Kidney epithelial cell (primary cell): ENCODE measurements at places on chromosomes 16 and 17. TPM values are rescaled to one million over a fixed set of nuclear protein-coding genes. Genes with fewer than 3 reads are reported as not detected.

DNA sequence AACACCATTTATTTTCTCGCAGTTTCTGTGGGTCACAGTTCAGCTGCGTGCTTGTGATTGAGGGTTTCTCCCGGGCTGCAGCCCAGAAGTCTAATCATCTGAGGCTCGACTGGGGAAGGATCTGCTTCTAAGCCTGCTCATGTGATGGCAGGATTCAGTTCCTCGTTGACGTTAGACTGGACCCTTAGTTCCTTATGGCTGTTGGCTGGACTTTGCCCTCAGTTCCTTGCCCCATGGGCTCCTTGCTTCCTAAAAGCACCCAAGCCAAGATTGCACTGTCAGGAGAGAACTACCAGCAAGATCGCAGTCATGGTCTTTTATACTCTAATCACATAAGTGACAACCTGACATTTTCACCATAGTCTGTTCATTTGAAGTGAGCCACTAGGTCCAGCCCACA, 250.0 kb downstream of the PRKCA start:
- DNase-seq = no peak

GRCh38 chr17:61002316-61002736, 324.7 kb downstream of the BCAS3 start:
- no peak for DNase-seq

KRT33B gene
- 0.17 TPM in 1 of 2 replicates, not detected in the other for total RNA-seq

CCL8 gene
- not detected in 2 replicates for total RNA-seq

EVPL gene
- total RNA-seq = 8.5 and 8.8 TPM in 2 replicates

HAP1 gene
- 0.96 and 1.6 TPM in 2 replicates for total RNA-seq

CCDC40 gene
- total RNA-seq = 4.4 and 4.8 TPM in 2 replicates

DNA sequence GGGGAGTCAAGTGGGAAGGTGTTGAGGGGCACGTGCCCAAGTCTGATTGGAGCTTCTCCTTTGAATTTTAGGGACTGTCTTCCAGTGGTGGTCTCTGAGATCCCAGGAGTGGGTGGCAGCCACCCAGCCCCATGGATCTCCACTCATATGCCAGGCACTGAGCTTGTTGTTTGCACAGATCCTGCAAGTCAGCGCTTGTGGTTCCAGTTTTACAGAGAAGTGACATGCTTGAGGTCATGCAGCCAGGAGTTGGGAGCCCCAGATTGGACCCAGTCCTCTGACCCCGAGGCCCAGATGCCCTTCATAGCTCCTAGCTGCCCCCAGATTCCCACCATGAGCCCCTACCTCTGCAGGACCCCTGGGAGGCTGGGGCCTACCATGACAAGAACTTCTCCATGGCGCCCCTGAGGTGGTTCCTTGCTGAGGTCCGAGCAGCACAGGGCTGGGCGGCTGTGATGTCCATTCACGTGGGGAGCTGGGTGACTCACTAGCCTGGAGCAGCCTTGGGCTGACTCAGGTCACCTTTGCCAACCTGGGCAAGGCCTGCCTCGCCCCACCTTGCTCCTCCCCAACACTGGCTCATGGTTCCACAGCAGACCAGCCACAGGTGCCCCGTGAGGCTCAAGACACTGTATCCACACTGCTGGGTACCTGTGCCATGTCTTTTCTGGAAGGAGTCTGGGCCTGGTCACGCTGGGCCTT, 47.4 kb downstream of the RAI1 start:
- DNase-seq = no peak

GRCh38 chr16:23236983-23237382, 54.4 kb downstream of the SCNN1G start:
- DNase-seq = no peak

TP53TG3B gene
- total RNA-seq = not detected in 2 replicates

TMEM238L gene
- total RNA-seq = not detected in 2 replicates

DNA sequence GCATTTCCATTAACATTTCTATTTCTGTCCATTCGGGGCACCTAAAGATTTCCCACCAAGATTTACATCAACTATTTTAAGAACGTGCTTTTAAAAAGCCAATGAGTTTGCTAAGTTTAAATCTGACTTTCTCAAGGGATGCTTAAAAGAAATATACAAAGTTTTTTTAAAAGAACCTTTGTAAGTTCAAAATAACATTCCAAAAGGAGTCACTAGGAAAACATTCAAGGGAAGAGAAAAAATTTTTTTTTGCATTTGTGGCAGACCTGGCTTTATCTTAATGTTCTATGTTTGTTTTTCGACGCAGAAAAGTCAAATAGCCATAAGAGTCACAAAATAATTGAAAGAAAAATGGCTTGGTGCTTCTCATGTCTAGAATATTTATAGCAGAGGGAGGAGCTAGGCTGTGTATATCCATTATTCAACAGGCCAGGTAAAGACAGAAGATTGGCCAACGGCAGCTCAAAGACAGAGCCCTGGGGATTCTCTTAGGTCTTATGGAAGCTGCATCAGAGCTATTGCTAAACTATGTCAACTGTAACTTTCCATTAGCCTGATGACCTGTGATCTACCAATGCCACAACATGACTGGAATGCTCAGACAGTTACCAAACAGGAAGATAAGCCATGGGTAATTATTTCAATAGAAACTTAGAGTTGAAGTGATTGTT, 37.8 kb upstream of the MYOCD start:
- DNase-seq = no peak

DNA sequence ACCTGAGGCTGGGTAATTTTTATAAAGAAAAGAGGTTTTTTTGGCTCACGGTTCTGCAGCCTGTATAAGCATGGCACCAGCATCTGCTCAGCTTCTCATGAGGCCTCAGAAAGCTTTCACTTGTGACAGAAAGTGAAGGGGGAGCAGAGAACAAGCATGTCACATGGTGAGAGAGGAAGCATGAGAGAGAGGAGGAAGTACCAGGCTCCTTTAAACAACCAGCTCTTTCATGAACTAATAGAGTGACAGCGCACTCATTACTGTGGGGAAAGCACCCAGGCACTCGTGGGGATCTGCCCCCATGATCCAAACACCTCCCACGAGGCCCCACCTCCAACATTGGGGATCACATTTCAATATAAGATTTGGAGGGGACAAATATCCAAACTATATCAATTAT, 86.8 kb downstream of the USP32 start:
- no peak for DNase-seq

- no peak for DNase-seq
These were observed 176.8 kb upstream of the CIBAR2 start for GRCh38 chr16:85288869-85289660.

CSF3 gene
- total RNA-seq = not detected in 2 replicates

DNA sequence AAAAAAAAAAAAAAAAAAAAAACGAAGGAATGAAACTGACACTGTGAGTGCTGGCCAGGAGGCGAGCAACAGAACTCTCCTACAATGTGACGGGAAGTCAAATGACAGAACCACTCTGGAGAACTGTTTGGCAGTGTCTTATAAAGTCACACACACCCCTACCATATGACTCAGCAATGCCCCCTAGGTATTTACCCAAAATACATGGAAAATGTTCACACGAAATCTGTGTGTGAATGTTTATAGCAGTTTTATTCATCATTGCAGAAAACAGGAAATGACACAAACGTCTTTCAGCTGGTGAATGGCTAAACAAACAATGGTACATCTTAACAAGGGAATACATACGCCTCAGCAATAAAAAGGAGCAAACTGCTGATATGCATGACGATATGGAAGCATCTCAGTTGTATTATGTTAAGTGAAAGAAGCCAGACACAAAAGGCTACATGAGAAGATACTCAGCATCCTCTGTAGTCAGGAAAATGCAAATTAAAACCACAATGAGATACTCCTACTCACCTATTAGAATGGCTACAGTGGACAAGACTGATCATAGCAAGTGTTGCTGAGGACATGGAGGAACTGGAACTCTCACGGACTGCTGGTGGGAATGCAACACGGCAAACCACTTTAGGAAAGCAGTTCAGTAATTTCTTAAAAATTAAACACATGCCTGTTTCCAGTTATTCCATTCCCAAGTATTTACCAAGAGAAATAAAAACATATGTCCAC, 74.7 kb downstream of the TBC1D16 start:
- DNase-seq = no peak

GRCh38 chr17:66727634-66728570, 107.0 kb upstream of the CACNG5 start:
- no peak for DNase-seq

DNA sequence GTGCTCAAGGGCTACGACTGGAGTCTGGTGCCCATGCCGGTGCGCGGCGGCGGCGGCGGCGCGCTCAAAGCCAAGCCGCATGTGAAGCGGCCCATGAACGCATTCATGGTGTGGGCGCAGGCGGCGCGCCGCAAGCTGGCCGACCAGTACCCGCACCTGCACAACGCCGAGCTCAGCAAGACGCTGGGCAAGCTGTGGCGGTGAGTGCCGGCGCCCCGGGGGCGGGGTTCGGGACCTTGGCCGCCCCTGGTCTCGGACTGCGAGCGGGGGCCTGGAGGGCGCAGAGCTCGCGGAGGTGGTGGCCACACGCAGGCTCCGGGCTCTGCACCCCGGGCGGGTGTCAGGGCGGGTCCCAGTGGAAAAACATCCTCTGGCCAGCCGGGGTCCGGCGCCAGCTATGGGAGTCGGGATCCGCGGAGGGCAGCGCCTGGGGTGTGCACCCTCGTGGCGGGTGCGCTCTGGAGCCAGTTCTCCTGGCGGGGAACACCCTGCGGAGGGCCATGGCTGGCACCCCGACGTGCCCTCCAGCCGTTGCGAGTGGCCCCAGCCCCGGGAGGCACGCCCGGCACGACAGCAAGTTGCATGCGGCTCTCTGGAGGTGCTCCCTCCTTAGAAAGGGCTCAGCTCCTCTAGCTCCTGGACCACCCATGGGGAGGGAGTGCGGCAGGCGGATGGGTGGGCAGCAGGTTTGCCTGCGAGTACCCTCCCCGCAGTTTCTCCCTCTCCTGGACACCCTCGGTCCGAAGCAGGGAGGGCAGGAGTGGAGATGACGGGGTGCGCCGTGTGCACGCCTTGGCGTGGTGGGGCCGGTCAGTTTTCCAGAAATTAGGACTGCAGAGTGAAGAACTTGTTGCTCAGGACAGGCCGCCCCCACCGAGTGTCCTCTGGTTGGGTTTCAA, 824 bp downstream of the SOX8 start:
- DNase-seq = no peak

GRCh38 chr16:3028716-3029319, 5.0 kb downstream of the THOC6 start:
- no peak for DNase-seq

- no peak for DNase-seq
These were observed 31.4 kb downstream of the COG1 start for GRCh38 chr17:73224237-73224636.

KRTAP3-1 gene
- total RNA-seq = not detected in 2 replicates

CNGB1 gene
- total RNA-seq = not detected in 2 replicates

TP53TG3 gene
- total RNA-seq = not detected in 2 replicates

ACE gene
- total RNA-seq = 1.5 and 1.6 TPM in 2 replicates

HBZ gene
- not detected in 2 replicates for total RNA-seq

ABCC12 gene
- total RNA-seq = not detected in 2 replicates

DNA sequence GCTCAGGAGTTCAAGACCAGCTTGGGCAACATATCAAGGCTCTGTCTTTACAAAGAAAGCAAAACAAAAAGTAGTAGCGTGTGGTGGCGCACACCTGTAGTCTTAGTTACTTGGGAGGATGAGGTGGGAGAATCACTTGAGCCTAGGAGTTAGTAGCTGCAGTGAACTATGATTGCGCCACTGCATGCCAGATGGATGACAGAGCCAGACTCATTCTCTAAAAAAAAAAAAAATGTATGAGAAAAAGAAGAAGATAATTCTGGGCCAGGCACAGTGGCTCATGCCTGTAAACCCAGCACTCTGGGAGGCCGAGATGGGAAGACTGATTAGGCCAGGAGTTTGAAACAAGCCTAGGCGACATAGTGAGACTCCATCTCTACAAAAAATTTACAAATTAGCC, 28.5 kb downstream of the STAT5B start:
- no peak for DNase-seq

CCDC144A gene
- total RNA-seq = under 0.01 and 0.29 TPM in 2 replicates

SMYD4 gene
- total RNA-seq = 6.7 and 7.8 TPM in 2 replicates

- DNase-seq = no peak
These were observed 23.5 kb upstream of the PHOSPHO1 start for GRCh38 chr17:49254066-49254465.

NLRC5 gene
- total RNA-seq = 7.7 and 14.1 TPM in 2 replicates

TPSD1 gene
- not detected in 2 replicates for total RNA-seq

DNA sequence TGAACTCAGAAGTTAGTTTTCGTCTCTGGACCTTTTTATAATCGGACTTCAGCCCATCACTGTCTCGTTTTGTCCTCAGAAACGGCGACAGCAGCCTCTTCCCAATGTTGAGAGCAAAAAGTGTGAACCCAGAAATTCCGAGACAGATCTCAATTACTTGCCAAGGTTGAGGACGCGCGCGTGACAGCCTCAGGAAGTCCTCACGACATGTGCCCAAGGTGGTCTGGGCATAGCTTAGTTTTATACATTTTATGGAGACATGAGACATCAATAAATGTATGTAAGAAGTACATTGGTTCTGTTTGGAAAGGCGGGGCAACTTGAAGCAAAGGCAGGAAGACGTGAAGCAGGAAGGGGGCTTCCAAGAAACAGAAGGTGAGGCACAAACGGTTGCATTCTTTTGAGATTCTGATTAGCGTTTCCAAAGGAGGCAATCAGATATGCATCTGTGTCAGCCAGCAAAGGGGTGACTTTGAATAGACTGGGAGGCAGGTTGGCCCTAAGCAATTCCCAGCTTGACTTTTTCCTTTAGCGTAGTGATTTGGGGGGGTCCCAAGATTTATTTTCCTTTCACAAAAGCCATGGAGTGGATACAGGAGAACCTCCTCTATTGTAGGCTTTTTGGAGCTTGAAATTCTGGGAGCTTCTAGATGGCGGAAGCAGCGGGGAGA, 583 bp upstream of the ZNF747 start:
- DNase-seq = no peak

WFIKKN1 gene
- 0.08 TPM in 1 of 2 replicates, not detected in the other for total RNA-seq
